ENCODE measurements at places on chromosomes 7 and 10. TPM values are rescaled to one million over a fixed set of nuclear protein-coding genes. Genes with fewer than 3 reads are reported as not detected.

The PGAM2 gene
- 0.78 TPM for total RNA-seq

The OR9A2 gene
- total RNA-seq, result not detected

The PPIF gene
- 19.1 TPM for total RNA-seq

The SPDYE8 gene
- not detected for total RNA-seq

The ALOX5 gene
- total RNA-seq, result not detected

The ZNRF2 gene
- 15.1 TPM for total RNA-seq

DNA sequence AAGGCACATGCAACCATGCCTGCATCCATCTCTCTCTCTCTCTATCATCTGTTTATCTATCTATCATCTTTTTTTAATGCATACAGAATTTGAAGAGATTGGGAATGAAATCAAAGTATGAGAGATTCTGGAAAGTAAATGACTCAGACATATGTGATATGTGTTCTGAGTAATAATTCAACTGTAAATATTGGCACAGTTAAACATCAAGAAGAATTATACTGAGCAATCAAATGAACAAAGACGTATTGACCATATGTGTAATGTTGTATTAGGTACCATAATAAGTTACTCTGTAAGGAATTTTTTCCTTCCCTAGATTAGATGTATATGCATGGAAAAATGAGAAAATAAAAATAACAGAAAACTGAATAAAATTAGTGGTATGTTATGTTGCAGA lies 108.3 kb downstream of the SUGCT start:
- no peak for DNase-seq

DNA sequence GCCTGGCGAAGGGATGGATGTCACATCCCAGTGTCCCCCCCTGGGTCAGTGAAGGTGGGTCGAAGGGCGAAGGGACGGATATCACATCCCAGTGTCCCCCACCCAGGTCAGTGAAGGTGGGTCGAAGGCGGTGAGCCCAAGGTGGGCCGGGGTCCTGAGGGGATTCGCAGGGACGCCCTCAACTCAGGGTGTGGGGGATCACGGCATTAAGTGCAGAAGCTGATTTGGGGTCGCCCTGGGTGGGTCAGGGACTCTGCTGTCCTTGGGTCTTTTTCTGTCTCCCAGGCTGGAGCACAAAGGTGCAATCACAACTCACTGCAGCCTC lies 21.9 kb downstream of the ADAP1 start:
- DNase-seq, result no peak

DNA sequence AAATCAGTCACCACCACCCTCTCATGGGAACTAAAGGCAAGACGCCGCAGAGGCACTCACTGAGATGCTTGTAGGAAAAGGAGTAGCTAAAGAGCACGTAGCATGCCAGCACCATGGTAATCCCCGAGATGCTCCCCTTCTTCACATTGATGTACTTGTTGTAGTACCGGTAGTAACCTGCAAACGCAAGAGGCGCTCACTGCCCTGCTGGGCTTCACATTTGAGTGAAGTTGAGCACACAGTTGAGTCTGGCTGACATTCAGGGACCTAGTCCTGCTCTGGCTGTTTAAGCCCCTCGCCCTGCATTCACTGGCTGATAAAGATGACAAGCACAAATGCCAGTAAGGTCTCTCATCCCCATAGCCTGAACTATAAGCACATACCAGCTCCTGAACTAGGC lies 6.9 kb downstream of the ATP5MF start:
- peak; percentile 25 for DNase-seq
